Right lung (tissue), 10 donors: ENCODE measurements at places on chromosomes 5 and 9.

GRCh38 chr5:52818360-52818759, 30.6 kb downstream of the ITGA1 start:
- DNase-seq = no peak

- DNase-seq = no peak
Measured at GRCh38 chr9:82808478-82808877, 254.5 kb downstream of the RASEF start.

DNA sequence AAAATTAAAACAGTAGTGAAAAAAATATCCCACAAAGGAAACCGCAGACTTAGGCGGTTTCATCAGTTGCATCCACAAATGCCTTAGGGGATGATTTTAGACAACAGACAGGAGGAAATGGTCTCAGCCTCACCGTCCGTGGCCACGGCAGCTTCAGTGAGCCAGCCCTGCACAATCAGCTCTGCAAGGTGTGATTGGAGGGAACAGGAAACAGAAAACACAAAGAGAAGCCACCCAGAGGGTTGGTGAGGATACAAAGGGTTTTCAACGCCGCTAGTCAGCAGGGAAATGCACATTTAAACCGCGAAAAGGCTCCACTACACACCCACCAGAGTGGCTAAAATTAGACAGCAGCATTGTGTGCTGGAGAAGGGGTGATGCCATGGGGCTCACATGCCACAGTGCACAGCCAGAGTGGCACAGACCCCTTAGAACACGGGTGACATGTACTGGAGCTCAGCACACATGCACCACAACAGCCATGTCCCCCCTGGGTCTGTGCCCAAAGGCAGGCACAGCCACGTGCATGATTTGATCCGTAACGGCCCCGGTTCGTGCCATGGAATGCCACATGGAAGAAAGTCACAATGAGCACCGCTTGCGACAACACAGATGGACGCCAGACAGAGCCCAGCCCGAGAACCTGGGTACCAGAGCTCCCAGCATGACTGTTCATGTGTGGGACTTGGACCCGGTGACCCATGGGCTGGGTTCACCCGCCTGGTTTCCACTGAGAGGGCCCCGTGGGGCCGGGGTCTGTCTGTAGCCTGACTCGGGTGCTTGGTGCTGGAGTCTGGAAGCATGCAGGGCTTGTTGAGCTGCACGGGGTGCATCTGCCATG, 18.3 kb upstream of the TERT start:
- DNase-seq = no peak

- DNase-seq = no peak
Measured at GRCh38 chr5:134549714-134550113, 24.2 kb downstream of the JADE2 start.

DNA sequence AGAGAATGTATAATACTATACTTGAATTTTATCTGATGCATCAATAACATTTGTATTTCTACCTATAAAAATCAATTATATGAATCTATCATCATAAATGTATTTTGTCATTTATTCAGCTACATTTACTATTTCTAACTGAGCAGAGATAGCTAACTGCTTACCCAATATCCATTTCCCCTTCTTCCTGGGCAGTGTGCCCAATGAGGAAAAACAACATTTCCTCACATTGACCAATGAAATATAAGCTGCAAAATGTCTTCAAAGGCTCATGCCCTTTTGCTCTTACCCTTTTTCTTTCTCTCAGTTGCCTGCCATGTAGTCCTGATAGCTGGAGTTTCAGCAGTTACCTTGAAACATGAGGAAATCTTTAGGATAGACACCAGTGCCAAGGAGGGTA, 385.8 kb upstream of the PCSK5 start:
- DNase-seq = no peak

- peak; percentile 13 for DNase-seq
Measured at GRCh38 chr9:101073122-101073521, 44.6 kb downstream of the PLPPR1 start.

DNA sequence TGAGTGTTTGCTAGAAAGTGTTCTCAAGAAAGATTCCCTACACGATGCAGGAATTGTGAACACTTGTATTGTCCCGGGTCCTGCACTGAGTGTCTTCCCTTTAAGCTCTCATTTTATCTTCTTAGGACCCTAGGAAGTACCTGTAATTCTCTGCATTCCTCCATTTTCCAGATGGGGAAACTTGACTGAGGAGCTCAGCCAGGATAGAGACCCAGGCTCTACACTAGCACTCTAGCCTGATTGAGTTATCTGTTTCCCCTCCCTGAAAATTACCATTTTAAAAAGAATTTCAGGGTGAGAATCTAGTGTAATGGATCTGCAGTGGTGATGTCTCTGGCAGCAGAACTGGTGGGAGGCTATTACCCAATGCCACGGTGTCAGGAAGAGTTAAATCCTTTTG, 453.9 kb downstream of the KDM4C start:
- no peak for DNase-seq

DNA sequence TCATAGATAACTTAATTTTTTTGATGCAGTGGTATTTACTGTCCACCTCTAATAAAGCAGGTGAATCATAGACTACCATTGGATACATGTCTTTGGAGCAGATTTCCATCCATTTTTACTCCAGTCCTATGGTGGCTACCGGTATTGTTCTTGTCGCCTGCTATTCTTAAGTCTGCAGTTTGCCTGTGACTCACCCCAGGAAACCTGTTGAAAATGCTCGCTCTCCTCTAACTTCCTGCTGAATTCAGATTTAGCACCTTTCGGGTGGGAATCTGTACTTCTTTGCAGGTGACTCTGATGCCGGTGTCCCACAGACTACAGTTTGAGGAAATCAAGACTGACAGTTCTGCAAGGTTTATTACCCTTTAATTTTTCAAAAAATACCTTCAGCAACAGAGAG, 58.8 kb upstream of the DHFR start:
- DNase-seq = no peak

- DNase-seq = no peak
Measured at GRCh38 chr9:24832307-24832706, 286.6 kb upstream of the IZUMO3 start.

DNA sequence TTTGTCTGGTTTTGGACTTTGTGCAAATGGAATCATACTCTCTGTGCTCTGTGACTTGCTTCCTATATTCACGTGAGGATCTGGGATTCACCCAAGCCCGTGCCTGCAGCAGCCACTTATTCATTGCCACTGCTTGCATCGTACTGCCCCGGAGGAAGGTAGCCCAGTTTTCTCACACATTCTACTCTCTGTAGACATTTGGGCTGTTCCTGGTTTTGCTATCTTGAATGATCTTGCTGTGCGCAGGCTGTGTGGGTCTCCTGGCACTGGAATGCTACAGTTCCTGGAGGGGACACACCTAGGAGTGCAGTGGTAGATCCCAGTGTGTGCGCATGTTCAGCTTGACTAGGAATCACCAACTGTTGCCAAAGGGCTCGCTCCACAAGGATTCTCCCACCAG, 99.2 kb upstream of the BOD1 start:
- DNase-seq = no peak

- DNase-seq = no peak
Measured at GRCh38 chr5:71652349-71652748, 65.2 kb downstream of the MCCC2 start.

GRCh38 chr5:100043475-100043874, 491.7 kb upstream of the FAM174A start:
- DNase-seq = no peak

DNA sequence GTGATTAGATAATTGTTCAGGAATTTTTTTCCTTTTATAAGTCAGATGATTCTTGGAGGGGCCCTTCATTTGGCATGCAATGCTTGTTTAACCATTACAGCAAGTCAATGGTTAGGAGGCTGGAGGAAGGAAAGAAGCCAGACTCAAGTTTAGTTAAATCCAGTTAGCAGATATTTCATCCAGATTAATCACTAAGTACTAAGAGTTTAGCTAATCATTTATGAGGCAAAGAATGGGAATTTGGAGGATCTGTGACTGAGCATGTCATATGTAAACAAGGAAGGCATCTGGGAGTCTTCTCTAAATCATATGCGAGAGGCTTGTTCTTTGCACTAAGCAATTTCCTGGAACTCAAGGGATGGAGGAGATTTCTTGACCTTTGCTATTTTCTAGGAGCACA, 145.3 kb upstream of the SGCD start:
- DNase-seq = no peak

GRCh38 chr5:83133797-83134196, 56.5 kb downstream of the XRCC4 start:
- no peak for DNase-seq

GRCh38 chr5:171137768-171138525, 171.1 kb upstream of the TLX3 start:
- DNase-seq = no peak

GRCh38 chr5:179209359-179210150, 135.7 kb downstream of the ADAMTS2 start:
- no peak for DNase-seq

DNA sequence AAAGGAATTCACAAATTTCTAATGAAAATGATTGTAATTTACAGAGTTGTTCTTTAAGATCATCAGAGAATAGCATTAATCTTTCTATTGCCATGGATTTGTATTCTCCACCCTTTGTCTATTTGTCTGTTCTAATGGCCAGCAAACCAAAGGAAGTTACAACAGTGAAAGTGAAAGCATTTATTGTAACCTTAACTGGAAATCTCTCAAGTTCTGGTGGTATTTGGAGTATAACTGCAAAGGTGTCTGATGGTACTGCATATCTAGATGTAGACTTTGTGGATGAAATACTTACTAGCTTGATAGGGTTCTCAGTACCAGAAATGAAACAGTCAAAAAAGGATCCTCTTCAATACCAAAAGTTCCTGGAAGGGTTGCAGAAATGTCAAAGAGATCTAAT, 21.7 kb downstream of the RMI1 start:
- DNase-seq = no peak

GRCh38 chr5:30103052-30103451, 1090.4 kb upstream of the CDH6 start:
- DNase-seq = no peak

DNA sequence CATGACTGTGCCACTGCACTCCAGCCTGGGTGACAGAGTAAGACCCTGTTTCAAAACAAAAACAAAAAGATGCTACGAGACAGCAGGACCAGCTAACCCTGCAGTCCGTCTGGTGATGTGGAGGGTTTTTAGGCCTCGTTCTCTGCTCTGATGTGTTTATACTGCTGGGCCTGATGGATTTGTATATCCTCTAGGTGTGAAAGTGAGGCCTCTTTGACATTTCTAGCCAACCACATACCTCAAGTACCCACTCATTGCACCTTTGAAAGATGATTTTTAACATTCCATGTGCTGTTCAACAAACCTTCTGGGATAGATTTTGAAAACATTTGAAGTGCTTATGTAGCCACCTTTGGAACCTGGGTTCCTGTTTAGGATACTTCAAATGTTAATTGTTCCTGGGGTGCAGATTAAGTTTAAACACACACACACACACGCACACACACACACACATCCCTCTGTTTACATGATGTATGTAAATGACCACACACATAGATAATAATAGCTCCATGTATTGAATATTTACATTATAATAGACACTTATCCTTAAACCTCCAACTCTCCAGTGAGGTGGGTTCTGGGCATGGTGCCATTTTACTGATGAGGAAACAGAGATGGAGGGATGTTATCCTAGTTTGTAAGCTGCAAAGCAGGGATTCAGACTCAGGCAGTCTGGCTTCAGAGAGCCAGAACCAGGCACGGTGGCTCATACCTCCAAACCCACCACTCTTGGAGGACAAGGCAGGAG, 48.8 kb upstream of the GOLPH3 start:
- no peak for DNase-seq

DNA sequence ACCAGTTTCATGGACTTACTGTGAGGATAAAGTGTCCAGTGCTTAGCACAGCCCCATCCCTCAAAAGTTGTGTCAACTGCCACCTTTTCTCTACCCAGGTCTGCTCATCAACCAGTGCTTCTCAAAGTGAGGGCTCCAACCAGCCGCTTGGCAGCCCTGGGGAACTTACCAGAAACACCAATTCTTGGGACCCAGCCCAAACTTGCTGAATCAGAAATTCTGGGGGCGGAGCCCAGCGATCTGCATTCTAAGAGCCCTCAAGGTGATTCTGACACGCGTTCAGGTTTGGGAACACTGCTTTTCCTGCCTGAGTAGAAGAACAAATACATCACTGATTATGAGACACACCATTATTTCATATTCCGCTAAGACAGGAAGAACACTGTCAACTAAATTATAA, 132.0 kb downstream of the NSG2 start:
- no peak for DNase-seq

- no peak for DNase-seq
Measured at GRCh38 chr9:133153227-133154096, 10.3 kb downstream of the GBGT1 start.

- no peak for DNase-seq
Measured at GRCh38 chr5:125023673-125024072, 277.2 kb upstream of the ZNF608 start.

- DNase-seq = no peak
Measured at GRCh38 chr9:80070071-80070742, 498.4 kb downstream of the TLE4 start.

- no peak for DNase-seq
Measured at GRCh38 chr5:32843531-32843895, 132.4 kb downstream of the NPR3 start.

- no peak for DNase-seq
Measured at GRCh38 chr9:83451308-83451707, 86.9 kb downstream of the FRMD3 start.

- no peak for DNase-seq
Measured at GRCh38 chr5:1706428-1706827, 93.2 kb downstream of the MRPL36 start.

DNA sequence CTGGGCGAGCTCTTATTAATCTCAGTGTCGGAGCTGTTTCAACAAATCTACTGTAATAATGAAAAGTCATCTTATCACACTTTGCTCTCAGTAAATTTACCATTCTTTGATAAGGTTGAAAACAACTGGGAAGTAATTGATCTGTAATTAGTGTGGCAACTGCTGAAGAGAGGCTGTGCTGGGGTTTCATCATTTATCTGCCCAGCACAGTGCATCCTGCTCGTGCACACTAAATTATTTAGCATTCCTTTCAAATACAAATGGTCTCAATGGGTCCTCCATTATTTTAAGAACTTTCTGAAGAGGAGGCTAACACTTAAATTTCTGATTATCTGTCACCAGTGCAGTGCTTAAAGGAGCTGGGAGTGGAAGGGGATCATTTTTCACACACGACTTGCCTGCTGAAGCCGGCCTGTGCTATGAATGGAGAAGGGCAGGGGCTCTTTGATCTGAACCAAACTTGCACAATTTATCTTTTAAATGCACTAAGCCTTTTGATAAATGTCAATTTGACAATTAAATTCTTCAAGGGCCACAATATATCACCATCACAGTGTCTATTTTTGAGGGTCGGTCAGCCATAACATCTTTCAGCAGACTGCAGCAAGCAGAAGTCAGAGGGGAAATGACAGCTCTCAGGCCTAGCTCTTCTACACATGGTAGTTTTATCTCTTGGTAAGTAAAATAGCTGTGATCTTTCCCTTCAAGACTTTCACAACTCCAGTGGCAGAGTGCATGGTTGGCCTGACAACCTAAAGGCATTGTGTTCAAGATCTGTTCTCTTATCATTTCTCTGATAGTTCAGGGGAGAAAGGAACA, 106.4 kb upstream of the EFNA5 start:
- DNase-seq = no peak
